ENCODE measurements at places on chromosomes 1 and 21.

GRCh38 chr1:171247501-171247900 is 793 bp upstream of the FMO1 start:
- DNase-seq, result no peak

DNA sequence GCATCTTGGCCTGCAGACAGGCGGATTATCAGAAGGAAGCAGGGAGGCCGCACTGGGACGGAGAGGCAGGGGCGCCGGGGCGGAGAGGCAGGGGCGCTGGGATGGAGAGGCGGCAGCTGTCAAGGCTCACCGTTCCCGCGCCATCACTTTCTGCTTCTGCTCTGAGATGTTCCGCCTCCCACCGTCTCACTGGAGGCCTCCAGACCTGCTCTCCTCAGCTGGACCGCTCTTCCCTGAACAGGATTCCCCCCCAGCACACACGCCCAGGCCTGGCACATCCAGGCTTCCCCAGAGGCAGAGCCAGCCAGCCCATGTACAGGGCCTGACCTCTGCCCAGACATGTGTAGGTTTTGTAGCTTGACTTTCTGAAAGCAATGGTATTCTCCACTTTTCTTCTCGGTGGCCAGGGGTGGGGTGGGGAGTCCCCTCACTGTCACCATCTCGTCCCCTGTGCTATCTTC is 84.1 kb downstream of the RIPK4 start:
- DNase-seq, result no peak

GRCh38 chr21:41460578-41461527 is 34.8 kb downstream of the MX1 start:
- peak; percentile 58 for DNase-seq

DNA sequence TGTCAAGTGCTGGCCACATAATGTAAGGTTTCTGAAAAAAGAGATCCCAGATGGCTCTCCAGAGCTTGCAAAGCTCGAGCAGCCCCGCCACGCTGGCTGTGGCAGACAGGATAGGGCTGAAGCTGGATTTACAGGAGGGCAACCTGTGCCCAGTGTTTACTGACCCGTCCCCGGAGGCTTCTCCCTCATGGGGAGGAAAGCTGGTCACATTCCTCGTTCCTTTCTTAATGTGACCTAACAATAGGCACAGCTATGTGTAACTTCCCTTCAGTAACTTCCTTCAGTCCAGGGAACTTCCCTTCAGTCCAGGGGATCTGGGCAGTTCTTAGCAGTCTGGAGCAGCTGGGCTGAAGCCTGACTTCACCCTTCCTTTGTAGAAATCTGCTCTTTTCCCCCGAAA is 7.7 kb downstream of the SLFNL1 start:
- no peak for DNase-seq

DNA sequence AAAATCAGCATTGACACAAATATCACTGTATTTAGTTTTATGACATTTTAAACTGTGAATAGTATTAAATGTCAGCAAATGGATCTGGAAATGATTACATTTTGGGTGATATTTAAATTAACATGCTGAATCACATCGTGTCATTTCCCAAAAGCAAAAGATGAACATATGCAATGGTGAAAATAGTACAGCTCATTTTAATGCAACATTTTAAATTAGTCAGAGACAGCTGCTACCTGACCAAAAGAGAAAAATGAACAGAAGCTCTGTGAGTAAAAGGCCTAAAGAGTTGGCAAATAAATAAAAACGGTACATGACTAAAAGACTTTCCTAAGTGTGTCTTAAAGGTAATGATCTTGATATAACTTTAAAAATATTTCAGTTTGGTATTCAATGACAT is 86.0 kb upstream of the GNG4 start:
- no peak for DNase-seq

DNA sequence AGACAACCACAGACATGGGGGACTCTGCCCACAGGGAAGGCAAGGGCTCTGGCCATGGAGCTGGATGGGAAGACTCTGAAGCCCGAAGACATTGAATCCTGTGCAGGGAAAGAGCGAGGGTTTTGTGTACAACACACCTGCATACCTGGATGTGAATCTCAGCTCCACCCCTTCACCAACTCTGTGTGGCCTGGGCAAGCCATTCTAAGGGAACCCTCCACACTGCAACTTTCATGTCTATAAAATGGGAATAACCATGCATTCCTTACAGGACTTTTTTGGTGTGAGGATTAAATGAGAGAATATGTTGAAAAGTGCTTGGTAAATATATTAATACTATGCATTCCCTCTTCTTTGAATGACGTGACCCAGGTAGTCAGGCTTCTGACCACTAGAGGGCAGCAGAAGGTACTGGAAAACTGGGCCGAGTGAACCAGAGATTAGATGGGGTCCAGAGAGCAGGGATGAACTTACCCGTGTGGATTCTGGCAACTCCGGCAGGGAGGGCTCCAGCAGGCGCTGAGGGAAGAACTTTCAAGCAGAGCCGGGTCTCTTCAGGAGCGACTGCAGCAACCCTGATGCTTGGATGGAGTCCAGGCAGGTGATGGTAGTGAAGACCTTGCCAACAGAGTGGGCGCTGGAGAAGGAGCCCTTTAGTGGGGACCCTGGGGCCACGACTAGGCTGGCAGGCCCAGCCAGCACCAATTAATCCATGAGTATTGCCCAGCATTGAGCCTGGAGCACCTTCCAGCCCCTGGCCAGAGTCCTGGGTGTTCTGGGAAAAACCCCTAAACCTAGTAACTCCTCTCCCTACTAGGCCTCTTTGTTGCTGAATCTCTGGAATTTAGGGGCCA is 834 bp upstream of the ELF3 start:
- DNase-seq, result peak; percentile 92

DNA sequence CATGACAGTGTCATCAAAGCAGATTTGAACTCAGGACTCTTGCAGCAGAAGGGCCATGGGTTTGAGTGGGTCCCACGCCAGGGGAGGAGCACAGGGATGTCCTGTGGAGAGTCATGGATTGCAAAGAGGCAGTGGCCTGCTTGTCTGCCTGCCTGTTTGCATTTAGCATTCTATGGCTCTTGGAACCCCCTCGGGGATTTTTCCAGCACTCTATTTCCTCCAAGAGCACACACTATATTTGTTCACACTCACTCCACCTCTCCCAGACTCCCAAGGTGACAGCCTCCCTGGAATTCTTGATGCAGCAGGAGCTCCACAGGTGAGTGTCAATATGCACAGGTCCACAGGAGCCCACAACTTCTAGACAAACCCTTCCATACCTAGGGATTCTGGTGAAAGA is 73.1 kb upstream of the LRRN2 start:
- no peak for DNase-seq

DNA sequence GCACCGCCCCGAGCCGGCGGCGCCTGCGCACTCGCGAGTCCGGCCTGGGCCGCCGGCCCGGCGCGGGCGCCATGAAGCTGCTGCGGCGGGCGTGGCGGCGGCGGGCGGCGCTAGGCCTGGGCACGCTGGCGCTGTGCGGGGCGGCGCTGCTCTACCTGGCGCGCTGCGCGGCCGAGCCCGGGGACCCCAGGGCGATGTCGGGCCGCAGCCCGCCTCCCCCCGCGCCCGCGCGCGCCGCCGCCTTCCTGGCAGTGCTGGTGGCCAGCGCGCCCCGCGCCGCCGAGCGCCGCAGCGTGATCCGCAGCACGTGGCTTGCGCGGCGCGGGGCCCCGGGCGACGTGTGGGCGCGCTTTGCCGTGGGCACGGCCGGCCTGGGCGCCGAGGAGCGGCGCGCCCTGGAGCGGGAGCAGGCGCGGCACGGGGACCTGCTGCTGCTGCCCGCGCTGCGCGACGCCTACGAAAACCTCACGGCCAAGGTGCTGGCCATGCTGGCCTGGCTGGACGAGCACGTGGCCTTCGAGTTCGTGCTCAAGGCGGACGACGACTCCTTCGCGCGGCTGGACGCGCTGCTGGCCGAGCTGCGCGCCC is at the start of gene B3GALT6:
TSS of gene B3GALT6 (plus strand) at position 30 of the 588 bp plus-strand sequence. CDS start at position 72, 42 bp downstream.
- no peak for DNase-seq

GRCh38 chr1:109138358-109138757 is 24.4 kb downstream of the ELAPOR1 start:
- DNase-seq, result no peak
